Stimulated activated CD4-positive, alpha-beta T cell treated with anti-CD3 and anti-CD28 coated beads, TNF-alpha, amount 100 ng/mL, for 1 hour (primary cell): ENCODE measurements at places on chromosomes 4 and X.

- no peak for DNase-seq
These were observed 695.9 kb upstream of the ATOH1 start for GRCh38 chr4:93132631-93133030.

GRCh38 chr4:141885112-141885511 is 248.7 kb downstream of the IL15 start:
- DNase-seq, result no peak

DNA sequence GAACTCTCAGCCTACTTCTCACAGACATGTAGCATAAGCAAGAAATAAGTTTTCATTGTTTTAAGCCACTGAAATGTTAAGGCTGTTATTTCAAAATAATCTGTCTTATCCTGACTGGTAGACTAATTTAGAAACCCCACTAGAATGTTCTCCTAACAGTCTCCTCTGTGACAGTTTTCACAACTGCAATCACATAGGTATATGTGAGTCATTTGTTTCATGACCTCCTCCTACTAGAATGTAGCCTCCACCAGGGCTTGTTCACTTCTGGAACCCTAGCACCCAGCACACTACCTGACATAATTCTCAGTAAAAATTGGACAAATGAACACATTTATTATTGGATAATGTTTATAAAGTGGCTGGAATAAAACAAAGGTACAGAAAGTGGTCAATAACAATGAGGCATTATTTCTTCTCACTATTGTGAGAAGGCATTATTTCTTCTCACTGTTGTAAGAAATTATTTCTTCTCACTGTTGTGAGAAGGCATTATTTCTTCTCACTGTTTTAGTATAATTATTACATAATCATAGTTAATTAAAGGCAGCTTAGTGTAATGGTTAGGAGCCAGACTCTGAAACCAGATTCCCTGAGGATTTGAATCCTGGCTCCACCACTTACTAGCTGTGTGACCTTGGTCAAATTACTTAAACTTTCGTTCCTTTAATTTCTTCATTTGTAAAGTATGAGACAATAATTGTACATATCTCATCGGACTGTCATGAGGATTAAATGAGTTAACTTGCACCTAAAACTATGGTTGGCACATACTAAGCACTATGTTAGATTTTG is 251.5 kb downstream of the RASL11B start:
- no peak for DNase-seq

DNA sequence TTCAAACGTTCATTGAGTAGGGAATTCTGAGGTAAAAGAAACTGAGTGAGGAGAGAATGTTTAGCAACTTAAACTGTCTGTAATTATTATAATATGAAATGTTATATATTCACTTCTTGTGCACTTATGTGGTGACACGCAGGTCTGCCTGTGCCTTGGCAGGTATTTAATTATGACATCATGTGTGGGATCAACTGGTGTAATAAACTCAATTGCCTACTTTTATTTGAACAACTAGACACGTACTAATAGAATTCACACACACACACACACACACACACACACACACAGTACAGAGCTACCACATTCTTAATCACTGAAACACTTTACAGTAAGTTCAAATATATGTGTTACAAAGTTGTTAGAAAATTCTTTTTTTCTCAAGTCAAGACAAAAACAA is 20.7 kb upstream of the SLC25A31 start:
- DNase-seq, result no peak

GRCh38 chr4:120682981-120683380 is 239.5 kb downstream of the PRDM5 start:
- DNase-seq, result no peak

DNA sequence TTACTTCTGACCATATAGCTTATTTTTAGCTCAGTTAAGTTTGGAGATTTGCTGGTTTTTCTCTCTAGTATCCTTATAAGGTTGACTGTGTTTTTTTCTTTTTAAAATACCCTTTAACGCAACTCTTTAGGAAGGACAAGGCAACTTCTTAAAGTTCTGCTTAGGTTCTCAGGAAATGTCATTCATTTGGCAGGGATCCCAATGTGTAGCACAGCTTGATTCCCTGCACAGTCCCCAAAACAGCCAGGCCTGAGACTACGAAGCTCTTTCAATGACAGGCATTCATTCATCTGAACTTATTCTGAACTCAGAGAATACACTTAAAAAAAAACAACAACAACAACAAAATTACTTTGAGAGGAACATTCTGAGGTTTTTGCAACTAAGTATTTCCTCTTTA is 1765.8 kb downstream of the PCDH7 start:
- DNase-seq, result no peak

DNA sequence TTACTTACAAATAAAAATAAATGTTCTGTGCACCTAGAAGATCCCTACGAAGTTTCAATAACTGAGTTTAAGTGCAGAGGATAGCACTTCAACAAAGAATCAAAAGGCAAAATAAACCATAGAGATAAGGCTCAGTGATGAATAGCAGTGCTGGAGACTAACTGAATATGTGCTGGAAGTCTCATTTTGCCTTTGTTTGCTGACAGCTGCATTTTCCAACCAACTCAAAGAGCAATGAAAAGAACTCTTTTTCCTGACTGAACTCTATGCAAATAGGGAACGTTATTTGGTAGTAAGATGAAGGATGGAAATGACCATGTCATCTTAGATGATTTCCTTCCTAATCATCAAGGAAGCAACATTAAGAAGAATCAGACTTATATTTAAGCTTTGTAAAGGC is 32.7 kb upstream of the ADH7 start:
- no peak for DNase-seq

DNA sequence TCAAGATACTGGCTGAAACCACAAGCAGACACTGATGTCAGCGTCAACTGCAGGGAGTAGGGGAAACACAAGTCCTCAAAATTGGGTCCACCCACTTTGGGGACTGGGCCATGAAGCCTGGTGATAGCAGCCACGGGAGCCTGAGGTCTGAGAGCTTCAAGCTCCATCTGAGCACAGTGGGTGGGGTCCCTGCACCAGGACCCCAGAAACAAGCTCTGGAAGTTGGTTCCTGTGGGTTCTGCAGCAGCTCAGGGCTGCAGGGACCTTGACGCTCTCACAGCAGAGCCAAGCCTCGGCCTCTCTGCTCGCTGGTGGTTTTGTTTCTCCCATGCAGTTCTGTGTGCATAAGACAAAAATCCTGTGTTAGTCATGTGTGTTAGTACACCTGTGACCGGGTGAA is 54.5 kb downstream of the CPLX1 start:
- no peak for DNase-seq

GRCh38 chr4:2598511-2599303 is 62.3 kb downstream of the FAM193A start:
- no peak for DNase-seq

GRCh38 chr4:75745721-75746199 is 21.4 kb downstream of the USO1 start:
- DNase-seq, result no peak

DNA sequence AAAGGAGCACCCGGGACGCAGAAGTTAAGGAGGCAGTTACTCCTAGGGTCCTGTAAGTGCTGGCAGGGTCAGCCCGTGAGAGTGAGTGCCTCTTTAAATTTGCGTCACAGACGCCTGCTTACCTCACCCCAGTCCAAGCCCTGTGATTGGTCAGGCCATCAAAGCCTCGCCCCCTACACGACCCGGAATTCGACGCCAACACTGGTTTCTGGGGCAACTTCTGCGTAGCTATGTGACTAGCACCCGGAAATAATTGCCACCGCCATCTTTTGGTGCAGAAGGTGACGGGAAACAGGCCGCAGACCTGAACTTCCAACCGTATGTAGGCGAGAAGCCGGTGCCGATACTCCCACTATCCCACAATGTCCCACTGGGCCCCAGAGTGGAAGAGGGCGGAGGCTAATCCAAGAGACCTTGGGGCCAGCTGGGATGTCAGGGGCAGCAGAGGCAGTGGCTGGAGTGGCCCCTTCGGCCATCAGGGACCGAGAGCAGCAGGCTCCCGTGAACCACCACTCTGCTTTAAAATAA is at the start of gene DDX53:
Gene DDX53 (plus strand): TSS at position 265 of the 528 bp plus-strand sequence. CDS start 98 bp downstream, at position 363.
- no peak for DNase-seq

DNA sequence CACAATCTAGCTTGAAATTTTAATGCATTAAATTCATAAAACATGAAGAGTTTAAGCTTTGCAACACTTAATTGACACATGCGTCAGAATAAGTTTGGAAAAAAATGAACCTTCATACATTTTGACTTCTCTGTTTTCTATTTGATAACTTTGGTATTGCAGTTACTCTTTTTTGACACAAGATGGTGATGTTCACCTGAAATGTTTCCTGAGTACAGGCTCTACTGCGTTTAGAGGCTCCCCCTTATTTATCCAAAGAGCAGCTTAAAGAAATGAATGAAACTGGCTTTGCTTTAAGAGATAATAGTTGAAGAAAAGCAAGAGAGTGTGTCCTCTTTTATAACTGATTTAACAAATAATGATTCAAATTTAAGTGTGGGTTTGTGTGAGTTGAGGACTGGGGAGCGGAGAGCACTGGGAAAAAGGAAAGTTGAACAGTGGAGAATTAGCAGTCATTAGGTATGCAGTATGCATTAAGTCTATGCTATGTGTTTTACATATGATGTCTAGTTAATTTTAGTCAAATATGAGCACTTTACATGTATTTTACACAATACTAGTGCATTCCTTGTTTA is 180.6 kb upstream of the NUDT6 start:
- no peak for DNase-seq

DNA sequence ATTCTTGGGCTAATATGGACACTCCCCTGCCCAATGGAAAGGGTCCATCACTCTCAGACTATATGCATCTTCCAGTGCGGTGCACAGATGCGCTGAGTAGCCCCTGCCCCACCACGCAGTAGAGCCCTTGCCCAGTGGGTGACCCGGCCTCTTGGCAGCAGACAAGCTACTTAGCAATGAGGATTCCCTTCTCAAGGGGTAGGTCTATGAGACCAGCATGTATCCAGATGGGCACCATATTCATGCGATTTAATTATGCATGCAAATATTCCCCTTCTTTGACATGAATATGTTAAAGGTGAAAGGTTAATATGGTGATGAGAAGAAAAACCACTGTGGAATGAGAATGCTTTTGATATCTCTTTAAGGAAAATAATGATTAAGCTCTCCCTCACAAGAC is 77.7 kb downstream of the ZNF827 start:
- no peak for DNase-seq

DNA sequence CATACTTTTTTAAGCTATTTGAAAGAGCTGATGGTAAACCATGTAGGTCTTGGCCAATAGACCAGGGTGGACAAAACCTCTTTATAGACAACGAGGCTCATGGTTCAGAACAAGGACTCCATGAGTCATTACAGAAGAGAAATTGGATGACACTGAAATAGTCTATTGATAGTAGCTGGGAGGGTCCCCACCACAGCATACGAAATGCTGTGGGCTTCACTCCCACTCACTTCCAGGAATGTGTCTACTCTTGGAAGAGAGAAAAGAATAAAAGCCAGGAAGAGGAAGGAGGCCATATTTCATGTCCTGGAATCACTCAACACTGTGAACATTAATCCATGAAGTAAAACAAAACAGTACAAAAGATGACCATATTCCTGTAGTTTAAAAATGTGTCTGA is 82.3 kb upstream of the MXRA5 start:
- no peak for DNase-seq

DNA sequence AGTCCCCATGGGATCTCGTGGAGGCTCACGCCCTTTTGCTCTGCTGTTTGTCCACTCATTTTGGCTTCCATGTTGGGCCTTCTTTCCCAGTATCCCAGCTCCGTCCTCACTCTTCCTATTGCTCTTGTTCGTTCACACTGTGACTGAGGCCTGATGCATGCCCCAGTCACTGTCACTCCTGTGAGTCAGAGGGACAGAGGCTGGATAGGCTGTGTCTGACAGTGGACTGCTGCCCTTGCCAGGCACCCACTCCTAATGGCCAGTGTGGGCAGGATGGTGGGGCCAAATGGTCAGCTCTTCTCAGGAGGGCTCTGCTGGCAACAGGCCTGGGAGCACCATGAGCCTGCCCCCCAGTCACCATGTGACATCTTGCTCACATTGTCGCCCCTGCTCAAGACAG is 40.0 kb downstream of the HADH start:
- DNase-seq, result no peak

GRCh38 chr4:8543623-8544022 is 36.6 kb upstream of the GPR78 start:
- no peak for DNase-seq

- DNase-seq, result no peak
These were observed 3.2 kb upstream of the CDKN2AIP start for GRCh38 chr4:183441276-183441675.

GRCh38 chr4:5889002-5889696 is 3.7 kb downstream of the CRMP1 start:
- no peak for DNase-seq

DNA sequence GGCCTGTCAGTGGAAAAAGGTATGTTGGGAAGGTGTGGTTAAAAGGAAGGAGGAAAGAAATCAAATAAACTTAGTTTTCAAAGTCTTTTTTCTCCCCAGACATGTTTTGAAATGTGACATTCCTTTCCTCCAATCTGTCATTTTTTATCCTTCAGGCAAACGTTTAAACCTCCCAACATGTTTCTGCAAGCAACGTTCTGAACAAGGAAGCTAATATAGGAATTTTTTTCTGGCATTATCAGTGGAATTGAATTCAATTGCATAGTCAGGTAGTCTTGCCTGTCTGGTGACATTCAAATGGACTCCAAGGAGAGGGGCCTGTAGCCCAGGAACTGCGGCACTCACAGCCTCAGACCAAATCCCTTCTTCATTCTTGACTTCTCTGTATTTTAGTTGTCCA is 30.0 kb upstream of the RASSF6 start:
- DNase-seq, result no peak

DNA sequence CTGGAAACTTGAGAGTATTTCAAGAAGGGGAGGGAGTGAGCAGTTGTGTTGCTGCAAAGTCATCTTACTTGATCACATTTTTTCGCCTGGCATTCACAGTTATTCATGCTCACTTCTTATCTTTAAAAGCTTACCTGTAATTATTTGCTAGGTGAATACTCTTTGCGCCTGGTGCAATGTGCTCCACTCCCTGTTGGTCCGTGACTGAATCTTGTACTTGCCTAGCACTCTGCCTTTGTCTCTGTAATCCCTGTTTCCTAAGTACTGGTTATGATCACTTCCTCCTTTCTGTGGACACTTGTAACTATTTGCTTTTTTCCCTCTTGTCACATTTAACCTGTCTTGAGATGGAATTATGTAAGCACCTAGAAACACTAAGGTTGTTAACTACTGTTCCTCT is 5.8 kb downstream of the BMP2K start:
- no peak for DNase-seq

DNA sequence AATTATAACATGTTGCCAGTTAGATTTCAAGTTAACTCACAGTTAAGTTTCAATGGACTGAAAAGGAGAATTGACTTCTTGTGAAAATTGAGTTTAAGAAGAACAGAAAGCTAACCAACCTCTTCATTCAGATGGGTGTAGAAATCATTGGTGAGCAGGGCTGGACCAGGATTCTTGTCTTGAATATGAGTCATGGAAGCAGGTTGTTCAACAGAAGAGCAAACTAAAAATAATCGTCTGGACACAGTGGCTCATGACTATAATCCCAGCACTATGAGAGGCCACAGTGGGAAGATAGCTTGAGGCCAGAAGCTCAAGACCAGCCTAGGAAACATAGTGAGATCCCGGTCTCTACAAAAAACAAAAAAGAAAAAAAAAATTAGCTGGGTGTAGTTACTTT is 98.2 kb downstream of the ARSJ start:
- no peak for DNase-seq

GRCh38 chr4:120025516-120025915 is 41.1 kb downstream of the MAD2L1 start:
- DNase-seq, result no peak
